NCI-H1417 (cell line): ENCODE measurements at places on chromosomes 3 and 15.

DNA sequence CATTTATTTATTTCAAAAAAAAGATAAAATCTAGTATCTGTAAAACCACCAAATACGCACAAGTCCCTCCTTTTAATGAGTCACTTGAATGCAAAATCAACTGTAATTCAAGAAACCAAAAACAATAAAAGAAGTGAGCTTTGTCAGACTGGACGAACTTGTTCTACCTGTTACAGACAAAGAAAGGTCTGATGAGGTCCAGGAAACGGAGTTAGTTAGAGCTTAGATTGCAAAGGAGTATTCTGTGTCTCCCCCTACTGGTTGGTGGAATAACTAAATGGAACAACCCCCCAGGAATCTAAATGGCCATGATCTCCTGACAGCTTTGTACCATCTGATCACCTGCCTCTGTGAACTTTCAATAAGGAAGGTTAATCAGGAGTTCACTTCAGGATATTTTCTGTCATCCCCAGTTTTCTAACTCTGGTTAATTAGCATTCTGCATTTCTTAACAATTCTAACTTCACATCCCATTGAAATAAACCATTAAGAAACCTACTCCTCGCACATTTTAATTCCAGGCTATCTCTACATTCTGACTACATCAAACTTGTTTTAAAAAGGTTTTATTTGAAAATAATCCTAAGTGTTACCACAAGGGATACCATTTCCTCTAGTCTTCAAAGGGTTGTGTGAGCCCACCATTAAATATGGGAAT, 333.0 kb upstream of the SATB1 start:
- peak; percentile 45 for DNase-seq

GRCh38 chr3:11289864-11290263, 17.7 kb downstream of the ATG7 start:
- no peak for DNase-seq

GRCh38 chr3:102573483-102574028, 138.7 kb downstream of the ZPLD1 start:
- no peak for DNase-seq

DNA sequence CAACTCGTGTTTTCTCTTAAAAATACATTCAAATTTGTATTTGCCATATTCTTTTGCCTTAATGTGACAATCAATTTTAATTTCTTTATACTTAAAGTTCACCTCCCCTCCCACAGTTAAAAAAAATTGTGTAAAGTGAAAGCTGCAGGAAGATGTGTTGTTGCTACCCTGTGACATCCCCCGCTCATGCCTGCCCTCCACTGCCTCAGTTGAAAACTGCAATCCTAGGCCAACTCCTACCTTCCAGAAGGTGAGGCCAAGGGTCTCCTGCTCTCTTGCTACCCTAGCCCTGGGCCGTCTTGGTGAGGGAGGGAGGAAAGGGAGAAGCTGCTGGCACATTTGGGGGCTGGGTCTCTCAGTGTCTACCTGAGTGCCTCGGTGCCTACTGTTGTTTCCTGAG, 57.0 kb upstream of the CMTM7 start:
- no peak for DNase-seq

- DNase-seq = no peak
These were observed 51.9 kb downstream of the IQGAP1 start for GRCh38 chr15:90439946-90440345.

DNA sequence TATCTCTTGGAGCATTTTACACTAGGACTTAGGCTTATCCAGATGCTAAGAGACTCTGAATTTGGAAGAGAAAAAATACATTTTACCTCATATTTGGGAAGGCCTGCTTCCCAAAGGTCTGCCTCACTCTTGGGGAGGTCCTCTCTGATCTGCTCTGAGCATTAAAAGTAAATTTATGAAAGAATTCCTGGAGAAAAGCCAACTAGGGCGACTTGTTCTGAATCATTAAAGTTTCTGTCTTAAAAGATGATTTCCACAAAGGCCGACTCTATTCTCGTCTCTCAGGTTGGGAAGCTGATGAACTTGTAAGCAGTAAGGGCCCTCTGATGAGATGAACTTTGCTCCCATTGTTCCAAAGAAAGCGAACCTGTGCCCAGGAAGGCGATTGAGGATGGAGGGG, 48.7 kb upstream of the HES1 start:
- DNase-seq = no peak

GRCh38 chr3:129606636-129607390, at the start of gene PLXND1:
PLXND1 (minus strand) TSS chr3:129606676; CDS start chr3:129606639, 37 bp downstream.
- peak; percentile 13 for DNase-seq

DNA sequence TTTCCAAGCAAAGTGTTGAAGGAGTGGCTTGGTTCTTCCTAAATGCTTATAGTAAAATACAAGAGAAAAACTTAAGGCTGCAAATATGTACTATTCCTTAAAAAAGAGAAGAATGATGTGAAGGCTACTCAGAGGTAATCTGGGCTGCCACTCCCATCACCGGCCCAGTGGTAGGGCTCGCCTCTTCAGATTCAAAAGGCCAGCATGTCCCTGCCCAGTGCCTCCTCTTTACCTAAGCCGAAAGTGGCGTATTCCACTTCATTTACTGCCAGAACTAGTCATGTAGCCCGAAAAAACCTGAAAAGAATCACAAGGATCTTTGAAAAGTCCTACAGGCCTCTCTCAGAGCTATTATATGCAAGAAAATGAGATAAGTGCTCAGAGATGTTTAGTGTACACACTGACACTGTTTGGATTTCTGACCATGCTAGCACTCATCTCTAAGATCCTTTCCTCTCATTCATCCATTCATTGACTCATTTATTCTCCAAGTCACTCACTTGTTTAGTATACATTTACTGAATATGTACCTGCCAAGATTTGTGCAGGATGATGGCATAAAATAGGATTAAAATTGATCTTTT, 373.3 kb upstream of the THBS1 start:
- DNase-seq = no peak

DNA sequence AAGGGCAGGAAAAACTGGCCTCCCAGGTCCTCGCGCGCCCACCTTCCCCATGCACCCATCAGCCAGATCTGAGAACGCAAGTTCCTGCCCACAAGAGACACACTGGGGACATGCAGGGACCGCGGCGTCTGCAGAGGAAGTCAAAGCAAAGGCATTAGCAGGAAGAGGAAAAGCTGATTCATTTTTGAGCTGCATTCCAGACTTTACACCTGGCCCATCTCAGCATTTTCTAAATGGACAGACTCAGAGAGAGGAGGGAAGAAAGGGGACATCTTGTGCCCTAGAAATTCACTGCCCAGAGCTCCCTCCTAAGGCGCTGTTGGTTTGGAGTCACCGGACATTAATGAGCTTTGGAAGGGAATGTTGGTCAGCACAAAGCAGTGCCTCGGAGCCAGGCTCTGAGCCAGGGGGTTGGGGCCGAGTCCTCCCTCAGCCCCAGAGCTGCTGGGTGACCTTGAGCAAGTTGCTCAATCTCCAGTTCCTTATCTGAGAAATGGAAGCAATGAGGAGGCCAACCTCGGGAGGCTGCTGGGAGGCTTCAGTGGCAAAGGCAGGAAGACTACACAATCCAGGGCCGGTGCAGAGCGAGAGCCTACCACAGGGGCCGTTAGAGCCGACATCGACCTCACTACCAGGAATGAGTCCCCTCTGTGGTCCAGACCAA, 150.5 kb upstream of the IQSEC1 start:
- DNase-seq = no peak

DNA sequence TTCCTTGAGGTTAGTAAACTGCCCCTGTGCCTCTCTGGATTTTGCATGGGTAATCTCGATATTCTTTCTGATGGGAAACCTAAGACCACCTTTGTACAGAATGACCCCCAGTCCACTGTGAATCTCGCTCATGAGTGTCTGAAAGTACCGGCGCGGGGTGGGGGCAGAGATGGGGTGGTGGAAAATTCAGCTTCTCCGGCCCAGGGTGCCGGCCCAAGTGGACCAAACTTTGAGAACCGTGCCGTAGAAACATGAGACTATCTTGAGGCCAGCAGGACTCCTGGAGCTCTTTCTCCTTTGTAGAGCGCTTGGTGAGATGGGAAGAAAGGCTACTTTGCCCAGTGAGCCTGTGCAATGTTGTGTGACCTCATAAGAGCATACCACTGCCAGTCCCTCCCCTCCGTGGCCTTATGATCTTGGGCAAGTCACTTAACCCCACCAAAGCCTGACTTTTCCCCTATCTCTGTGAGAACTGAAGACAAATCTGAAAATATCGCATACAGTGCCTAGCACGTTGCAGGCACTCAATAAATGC, 40.4 kb upstream of the VEPH1 start:
- DNase-seq = no peak

DNA sequence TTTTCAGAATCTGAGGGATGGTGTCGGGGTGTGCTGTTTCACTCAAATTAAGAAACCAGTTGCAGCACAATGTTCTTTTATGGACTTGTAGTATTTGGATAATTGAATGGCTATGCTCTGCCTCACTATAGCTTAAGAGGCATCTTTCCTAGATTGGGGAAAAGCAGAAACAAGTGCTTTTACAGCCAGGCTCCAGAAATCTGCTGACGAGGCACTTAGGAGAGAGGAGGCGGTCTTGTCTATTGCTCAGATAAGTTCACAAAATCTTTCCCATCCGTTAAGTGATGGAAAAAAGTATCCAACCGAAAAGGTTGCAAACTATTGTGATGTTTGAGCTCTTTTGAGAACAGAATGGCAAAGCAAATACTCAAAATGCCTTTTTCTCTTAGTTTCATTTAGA, 336.1 kb upstream of the RARB start:
- no peak for DNase-seq

DNA sequence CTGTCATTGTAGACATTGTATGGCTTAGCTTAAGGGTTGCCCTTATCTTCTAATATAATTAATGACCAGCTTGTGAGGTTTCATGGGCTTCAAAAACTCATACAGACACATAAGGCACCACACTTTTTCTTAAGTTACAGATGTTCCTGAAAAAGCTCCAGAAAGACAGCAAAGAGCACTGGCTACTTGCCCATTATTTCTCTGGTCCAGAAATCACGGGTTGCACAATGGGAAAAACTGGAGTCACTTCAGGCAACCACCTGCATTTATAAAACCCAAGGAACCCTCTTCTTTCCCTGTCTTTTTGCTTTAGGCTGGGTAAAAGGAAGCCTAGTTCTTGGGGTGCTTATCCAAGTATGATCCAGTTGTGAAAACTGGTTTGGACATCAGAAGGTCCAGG, 2.3 kb upstream of the COL6A6 start:
- DNase-seq = no peak

- DNase-seq = no peak
These were observed 8.0 kb upstream of the EID1 start for GRCh38 chr15:48869966-48870365.

DNA sequence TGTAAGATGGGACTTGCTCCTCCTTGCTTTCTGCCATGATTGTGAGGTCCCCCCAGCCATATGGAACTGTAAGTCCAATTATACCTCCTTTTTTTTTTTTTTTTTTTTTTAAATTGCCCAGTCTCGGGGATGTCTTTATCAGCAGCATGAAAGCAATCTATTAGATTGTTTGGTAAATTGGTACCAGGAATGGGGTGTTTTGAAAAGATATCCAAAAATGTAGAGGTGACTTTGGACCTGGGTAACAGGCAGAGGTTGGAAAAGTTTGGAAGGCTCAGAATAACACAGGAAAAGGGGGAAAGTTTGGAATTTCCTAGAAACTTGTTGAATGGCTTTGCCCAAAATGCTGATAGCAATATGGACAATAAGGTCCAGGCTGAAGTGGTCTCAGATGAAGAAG, 545.8 kb upstream of the ALCAM start:
- no peak for DNase-seq

- DNase-seq = no peak
These were observed 60.9 kb downstream of the PXYLP1 start for GRCh38 chr3:141292356-141293058.

GRCh38 chr3:31832551-31832950, 148.5 kb downstream of the OSBPL10 start:
- DNase-seq = no peak

DNA sequence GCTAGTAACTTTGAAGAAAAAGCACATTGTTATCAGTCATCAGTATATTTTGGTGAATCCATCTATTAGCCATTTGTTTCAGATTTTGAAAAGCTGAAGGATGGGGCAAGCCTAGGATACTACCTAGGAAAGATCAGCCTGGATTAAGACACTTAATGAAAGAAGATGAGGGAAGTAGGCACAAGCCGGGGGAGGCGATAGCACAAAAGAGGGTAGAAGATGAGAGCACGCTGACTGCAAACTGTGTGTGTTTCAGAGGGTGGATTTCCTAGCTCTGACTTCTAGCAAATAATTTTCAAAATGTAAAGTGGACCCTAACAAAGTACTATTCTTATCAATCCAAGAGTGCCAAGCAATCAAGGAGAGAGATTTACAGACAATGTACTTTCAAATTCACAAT, 22.2 kb upstream of the SOX2 start:
- DNase-seq = no peak

GRCh38 chr3:126431103-126431534, 36.4 kb downstream of the CFAP100 start:
- no peak for DNase-seq

- no peak for DNase-seq
These were observed 28.9 kb downstream of the IGSF10 start for GRCh38 chr3:151431940-151432339.

DNA sequence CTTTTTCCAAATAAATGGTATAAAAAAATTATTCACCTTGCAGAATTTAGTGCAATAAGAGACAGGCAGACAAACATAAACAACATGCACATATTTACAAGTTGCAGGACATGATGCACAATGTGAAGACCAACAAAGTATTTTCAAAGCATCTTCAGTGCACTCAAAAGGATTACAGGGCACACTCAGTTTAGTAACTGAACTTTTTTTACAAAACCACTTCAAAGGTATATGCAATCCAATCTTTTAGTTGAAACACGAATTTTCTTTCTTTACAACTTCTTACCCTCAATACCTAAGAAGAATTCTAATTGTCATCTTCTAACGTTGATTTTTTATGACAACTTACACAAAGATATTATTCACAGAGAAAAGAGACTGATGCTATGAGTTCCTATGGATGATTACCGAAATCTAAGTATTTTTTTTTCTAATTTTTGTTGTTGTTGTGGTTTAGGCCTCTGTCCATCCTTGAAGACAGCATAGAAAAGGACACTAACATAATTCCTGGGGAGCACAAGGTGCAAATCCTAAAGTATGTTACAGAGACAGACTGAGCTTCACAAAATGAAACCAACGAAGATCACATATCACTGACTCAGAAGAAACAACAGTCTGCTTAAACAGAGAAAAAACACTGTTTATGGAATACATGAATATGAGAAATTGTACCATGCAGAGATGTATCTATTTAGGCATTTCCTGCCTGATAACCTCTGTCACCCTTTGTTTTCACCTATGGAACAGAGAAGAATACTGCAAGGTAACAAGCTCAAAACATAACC, 50.3 kb downstream of the ZMAT3 start:
- DNase-seq = no peak
